ENCODE measurements at places on chromosomes 3 and 15. TPM values are rescaled to one million over a fixed set of nuclear protein-coding genes. Genes with fewer than 3 reads are reported as not detected.

The COLQ gene
- polyA plus RNA-seq: 1.9 TPM

The THSD4 gene
- 3.6 TPM for polyA plus RNA-seq

The GOLGA6L7 gene
- polyA plus RNA-seq: not detected

The CFAP20DC gene
- polyA plus RNA-seq: 0.65 TPM

The MAP3K13 gene
- polyA plus RNA-seq: 31.1 TPM

The IGF2BP2 gene
- polyA plus RNA-seq: 93.8 TPM

The CMTM8 gene
- 41.3 TPM for polyA plus RNA-seq

The LRRC49 gene
- polyA plus RNA-seq: 2.0 TPM

The RPS17 gene
- polyA plus RNA-seq: 5,833 TPM

The ANKRD34C gene
- 0.01 TPM for polyA plus RNA-seq

The RBPMS2 gene
- polyA plus RNA-seq: 4.1 TPM

The DNAJB8 gene
- not detected for polyA plus RNA-seq

The VGLL4 gene
- 54.8 TPM for polyA plus RNA-seq

The ZNF660 gene
- 0.27 TPM for polyA plus RNA-seq

The PLIN1 gene
- polyA plus RNA-seq: 18.0 TPM

The IREB2 gene
- 14.2 TPM for polyA plus RNA-seq

The TMEM266 gene
- polyA plus RNA-seq: 1.1 TPM

The SAMMSON gene
- not detected for polyA plus RNA-seq

The FGF7 gene
- 0.81 TPM for polyA plus RNA-seq
